ENCODE measurements at places on chromosomes 2 and 18.

GRCh38 chr2:43839776-43840564, 1.2 kb downstream of the ABCG8 start:
- no peak for DNase-seq

DNA sequence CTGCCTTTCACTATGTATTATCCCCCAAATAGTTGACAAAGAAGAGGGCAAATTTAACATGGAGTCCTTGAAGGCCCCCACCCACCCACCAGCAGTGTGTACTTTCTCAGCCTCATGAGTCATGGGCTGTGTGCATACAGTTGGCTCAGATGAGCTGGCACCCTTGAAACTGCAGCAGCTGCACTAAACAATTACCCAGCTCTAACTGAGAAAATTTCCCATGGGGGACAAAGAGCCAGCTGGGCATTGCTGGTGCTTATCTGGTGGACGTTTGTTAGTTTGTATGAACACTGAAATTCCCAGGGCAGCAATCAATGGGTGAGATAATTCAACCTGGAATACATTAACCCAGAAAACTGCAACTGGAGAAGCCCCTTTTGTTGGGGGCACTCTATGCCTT, 131.7 kb downstream of the GCA start:
- DNase-seq, result no peak

DNA sequence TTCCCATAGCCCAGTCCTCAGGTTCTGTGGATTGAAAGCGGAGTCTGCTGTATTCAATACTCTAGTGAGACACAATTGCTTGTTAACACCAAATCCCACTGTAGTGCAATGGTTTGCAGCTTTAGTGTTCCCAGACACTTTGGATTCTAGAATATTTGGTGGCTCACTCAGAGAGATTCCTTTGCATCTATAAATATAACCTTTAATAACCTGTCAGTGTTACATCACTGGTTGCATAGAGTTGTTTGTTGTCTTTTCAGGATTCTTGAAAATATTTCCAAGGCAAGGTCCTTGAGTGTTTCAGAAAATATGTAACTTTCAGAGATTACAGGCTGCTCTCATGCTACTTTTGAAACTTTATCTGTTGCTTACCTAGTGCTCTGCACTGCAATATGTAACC, 157.5 kb downstream of the ZEB2 start:
- no peak for DNase-seq

- no peak for DNase-seq
Measured at GRCh38 chr2:129176375-129176774, 803.1 kb upstream of the RAB6C start.

GRCh38 chr2:182672466-182673165, 43.4 kb upstream of the DNAJC10 start:
- DNase-seq, result no peak

DNA sequence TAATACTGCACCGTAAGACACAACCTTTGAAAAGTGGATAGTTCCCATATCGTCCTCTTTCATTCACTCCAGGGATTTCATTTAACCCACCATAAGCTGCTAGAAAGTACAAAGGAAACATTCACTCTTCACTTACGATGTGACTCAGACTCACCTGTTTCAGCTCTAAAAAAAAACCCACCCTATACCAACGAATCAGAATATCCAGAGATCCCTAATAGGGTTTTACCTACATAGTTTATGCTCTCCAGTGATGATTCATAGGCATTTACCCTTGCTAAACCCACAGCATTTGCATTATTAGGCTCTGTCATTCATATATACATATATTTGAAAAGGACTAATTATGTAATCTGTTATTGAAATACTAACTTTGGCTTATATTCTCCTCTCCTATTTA, 60.2 kb downstream of the PRPF40A start:
- DNase-seq, result no peak

- DNase-seq, result no peak
Measured at GRCh38 chr2:23670245-23670592, 256.7 kb downstream of the ATAD2B start.

DNA sequence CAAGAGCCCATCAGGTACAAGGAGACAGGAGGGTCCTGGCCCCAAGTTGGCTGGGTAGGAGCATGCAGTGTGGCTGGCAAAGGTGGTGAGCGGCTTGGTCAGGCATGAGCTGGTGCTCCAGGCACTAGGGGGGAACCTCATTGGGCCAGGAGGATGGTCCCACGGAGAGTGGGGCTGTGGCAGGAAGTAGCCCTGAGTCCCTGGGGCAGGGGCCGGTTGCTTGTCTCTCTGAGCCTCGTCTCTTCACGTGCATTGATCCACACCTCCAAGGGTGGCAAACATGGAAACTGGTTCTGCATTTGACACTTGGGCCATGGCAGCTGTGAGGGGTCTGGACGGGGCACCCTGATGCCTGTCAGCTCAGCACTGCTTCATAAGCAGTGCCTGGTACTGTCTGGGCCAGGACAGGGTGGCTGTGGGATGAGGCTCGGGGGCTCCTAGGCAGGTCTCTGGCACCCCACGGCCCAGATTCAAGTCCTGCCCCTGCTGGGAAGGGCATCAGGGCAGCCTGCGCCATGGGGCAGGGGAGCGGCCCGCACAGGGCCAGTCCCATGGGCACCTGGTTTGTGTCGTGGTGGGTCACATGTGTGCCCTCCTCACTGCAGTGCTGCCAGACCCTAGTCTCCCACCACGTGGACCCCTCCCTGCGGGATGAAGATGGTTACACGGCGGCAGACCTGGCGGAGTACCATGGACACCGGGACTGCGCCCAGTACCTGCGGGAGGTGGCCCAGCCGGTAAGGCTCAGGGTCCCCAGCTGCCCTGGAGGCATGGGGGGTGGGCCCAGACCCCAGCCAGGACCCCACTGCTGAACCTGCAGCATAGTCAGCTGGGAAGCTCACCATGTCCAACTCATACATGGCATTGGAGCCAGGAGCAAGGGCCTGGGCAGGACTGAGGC, 16.4 kb downstream of the ESPNL start:
- DNase-seq, result no peak

DNA sequence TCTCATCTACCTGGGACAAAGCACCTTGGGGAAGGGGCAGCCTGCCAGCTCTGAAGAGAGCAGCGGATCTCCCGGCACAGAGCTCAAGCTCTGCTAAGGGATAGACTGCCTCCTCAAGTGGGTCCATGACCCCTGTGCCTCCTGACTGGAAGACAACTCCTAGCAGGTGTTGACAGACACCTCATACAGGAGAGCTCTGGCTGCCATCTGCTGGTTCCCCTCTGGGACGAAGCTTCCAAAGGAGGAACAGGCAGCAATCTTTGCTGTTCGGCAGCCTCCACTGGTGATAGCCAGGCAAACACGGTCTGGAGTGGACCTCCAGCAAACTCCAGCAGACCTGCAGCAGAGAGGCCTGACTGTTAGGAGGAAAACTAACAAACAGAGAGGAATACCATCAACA, 549.9 kb upstream of the LRATD1 start:
- DNase-seq, result no peak

- DNase-seq, result no peak
Measured at GRCh38 chr2:46439582-46439981, 39.8 kb upstream of the TMEM247 start.

- DNase-seq, result no peak
Measured at GRCh38 chr2:81084101-81084500, 779.5 kb upstream of the LRRTM1 start.

- DNase-seq, result no peak
Measured at GRCh38 chr2:224569654-224570053, 15.5 kb downstream of the CUL3 start.

GRCh38 chr2:222290401-222290735, 8.4 kb downstream of the PAX3 start:
- no peak for DNase-seq

DNA sequence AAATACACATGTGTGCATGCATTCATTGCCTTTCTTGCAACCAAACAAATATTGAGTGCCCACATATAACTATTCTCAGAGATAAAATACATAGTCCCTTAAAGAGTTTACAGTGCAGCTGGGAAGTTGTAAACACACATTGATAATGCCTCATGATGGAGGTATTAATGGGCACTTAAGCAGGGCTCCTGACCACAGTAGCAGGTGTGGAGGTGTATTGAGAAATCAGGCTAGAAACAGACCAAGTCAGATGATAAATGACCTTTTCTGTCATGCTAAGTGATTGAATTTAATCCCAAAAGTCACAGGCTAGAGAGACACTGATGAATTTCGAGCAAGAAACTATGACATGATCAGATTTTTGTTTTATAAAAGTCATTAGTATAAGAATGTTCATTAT, 157.7 kb downstream of the ZNF385B start:
- no peak for DNase-seq

GRCh38 chr18:331221-331821, 63.5 kb upstream of the THOC1 start:
- no peak for DNase-seq

DNA sequence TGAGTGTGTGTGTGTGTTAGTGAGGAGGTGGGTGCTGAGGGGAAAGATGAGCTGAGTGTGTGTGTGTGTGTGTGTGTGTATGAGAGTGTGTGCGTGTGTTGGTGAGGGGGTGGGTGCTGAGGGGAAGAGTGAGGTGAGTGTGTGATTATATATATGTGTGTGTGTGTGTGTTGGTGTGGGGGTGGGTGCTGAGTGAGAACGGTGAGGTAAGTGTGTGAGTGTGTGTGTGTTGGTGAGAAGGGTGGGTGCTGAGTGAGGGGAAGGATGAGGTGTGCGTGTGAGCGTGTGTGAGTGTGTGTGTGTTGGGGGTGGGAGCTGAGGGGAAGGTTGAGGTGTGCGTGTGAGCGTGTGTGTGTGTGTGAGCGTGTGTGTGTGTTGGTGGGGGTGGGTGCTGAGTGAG, 322.0 kb upstream of the NT5C1B start:
- DNase-seq, result no peak

DNA sequence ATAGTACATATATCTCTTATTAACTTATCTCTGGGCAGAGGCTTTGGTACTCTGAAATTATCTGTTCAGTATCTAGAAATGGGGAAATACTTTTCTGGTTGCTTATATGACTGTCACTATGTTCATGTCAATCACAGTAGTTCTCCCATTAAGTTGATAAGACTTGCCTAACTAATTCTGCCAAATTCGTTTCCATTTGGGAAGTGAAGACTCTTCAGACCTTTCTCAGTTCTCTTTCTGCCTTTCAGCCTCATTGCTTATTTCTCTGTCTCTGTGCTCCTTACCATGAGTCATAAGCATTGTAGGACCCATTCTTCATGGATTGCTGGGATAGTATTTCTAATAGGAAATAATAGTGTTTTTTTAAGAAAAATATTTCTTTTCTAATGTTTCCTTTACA, 113.5 kb downstream of the PHLPP1 start:
- DNase-seq, result no peak

GRCh38 chr18:76056471-76057110, 438.5 kb downstream of the ZNF516 start:
- DNase-seq, result no peak

DNA sequence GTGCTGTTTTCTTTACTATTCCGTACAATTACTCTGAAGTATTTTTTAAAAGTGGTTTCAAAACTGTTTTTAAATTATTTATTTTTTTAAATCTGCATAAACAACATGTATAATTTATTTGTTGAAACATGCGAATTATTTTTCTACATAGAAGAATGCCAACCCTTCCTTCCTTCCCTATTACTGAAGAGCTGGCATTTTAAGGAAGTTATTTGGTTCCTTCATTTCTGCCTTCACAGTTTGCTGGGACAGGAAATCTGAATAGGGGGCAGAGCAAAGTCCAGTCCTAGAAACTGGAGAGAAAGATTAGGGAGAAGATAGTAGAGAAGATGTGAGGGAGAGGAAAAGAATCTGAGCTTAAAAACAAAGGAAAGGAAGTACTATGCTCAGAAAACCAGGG, 146.7 kb upstream of the ACVR2A start:
- DNase-seq, result no peak

DNA sequence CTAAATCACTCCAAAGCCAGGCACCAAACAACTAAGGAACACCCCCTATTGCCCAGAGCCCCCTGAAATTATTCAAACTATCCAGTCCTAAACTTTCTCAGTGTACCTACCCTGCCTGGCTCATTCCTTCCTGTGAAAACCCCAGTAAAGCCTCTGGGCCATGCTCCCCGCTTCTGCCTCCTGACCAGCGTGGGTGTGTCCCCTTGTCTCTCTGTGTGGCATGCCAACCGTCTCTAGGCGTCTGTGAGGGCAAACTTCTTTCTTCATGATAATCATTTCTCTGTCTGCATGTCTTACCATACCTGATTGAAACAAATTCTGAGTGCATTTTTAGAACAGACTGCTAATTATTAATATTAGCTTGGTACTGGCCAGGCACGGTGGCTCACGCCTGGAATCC, 109.0 kb upstream of the MSH2 start:
- DNase-seq, result no peak

- DNase-seq, result no peak
Measured at GRCh38 chr2:1024981-1025380, 74.3 kb downstream of the SNTG2 start.

DNA sequence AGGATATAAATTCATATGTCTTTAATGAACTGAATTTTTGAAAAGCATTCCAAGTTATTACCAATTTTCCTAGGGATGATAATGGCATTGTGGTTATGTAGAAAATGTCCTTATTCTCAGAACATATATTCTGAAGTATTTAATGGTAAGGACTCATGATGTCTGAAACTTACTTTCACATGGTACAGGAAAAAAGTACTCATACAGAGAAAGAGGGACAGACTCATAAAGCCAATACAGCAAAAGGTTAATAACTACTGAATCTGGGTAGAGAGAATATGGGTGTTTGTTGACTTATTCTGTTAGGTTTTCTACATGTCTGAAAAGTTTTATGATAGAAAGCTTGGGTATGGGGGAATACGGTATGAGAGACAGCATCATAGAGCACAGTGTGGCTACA, 84.3 kb upstream of the SERTAD2 start:
- DNase-seq, result no peak

DNA sequence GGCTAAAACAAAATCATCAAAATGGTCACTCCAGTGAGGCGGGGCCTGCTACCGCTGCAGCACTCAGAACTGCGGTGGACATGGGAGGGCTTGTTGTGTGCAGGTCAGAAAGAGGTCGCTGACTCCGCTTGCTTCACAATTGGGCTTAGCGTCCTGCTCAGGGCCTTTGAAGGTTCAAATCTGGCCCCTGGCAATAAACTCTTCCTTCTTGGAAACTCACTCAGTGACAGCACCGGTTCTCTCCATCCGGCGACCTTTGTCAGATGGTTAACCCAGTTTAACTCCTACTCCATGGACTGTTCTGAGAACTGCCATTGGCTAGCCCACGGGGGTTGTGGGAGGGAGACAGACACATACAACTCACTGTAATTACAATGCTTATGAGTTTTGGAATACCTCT, 29.0 kb upstream of the LAPTM4A start:
- no peak for DNase-seq

DNA sequence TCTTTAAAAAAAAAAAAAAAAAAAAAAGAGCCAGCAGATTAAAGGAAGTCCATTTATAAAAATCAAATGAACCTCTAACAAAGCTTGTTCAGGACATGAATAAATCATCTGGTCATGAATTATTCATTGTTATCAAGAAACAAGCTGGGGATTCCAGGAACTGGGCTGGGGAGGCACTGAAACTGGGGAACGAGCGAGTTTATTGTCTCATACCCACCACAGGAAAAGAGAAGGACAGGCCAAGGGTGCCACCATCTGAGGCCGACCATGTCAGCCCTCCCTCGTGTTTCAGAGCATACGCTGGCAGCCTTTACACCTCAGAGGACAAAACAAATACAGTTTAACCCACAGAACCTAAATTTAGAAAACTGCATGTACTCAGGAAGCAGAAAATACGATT, 164.2 kb downstream of the VWC2L start:
- no peak for DNase-seq

Data from H1 (cell line).